ENCODE measurements at places on chromosomes 1 and 21.

GRCh38 chr1:229271448-229272159 is 693 bp downstream of the RAB4A start:
- DNase-seq = no peak

GRCh38 chr1:207828485-207829158 is 76.8 kb downstream of the CD46 start:
- DNase-seq = peak; percentile 48

GRCh38 chr1:203480084-203480483 is 4.5 kb downstream of the PRELP start:
- no peak for DNase-seq

GRCh38 chr1:47367651-47368050 is 34.1 kb downstream of the CMPK1 start:
- no peak for DNase-seq

GRCh38 chr1:203168991-203169390 is 6.6 kb downstream of the MYBPH start:
- no peak for DNase-seq

DNA sequence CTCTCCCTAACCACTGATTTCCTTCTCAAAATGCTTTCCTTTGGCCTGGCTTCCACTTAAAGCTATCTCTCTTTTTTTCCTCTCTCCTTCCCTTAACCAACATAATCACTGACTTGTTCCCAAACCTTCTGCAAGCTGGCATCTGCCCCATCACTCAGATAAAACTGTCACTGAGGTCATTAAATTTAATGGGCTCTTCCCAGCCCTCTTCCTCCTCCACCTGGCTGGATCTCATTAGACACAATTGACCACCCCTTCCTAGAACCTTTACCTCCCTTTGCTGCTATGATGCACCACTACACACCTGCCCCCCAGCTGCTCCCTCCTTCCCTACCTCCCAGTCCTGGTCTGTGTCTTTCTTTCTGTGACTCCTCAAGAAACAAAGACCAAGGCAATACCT is 44.0 kb upstream of the GJB5 start:
- no peak for DNase-seq

DNA sequence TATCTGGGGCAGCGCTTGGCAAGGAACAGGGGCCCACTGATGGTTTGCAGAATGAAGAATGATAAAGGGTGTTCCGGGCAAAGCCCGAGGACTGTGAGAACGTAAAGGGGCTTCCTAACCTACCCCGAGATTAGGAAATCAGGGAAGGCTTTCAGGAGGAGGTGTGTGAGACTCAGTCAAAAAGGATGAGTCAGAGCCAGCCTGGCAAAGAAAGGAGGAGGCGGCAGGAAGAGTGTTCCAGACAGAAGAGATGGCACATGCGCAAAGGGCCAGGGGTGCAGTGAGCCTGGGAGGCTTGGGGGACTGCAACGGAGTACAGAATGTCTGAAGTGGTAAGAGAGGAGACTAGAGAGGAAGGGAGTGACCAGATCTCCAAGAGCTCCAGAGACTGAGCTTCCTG is 70.3 kb downstream of the RAP1GAP start:
- no peak for DNase-seq

- no peak for DNase-seq
Observed at GRCh38 chr1:35173909-35174540, 18.9 kb downstream of the SFPQ start.

Measured in skeletal muscle cell (primary cell).